ENCODE measurements at places on chromosomes 5 and 9.

- DNase-seq: no peak
These were observed 137.9 kb upstream of the PPP1R26 start for GRCh38 chr9:135341612-135342169.

DNA sequence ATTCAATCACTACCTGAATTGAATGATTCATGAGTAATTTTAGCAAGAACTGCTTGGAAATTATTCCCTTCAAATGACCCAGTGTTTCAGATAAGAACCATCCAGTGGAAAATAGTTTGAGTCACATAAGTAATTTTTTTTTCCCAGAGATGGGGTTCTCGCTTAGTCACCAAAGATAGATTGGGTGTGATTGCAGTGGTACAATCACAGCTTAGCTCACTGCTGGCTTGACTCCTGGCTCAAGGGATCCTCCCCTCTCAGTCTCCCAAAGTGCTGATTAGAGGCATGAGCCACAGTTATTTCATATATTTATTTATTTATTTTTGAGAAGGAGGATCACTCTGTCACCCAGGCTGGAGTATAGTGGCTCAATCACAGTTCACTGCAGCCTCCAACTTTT lies 574.5 kb upstream of the ARRDC3 start:
- DNase-seq: no peak

- DNase-seq: no peak
These were observed 60.7 kb downstream of the PARP8 start for GRCh38 chr5:50727149-50727496.

- no peak for DNase-seq
These were observed 164.7 kb upstream of the IER5L start for GRCh38 chr9:129342591-129343423.

- DNase-seq: no peak
These were observed 68.3 kb upstream of the IFNE start for GRCh38 chr9:21550392-21550791.

DNA sequence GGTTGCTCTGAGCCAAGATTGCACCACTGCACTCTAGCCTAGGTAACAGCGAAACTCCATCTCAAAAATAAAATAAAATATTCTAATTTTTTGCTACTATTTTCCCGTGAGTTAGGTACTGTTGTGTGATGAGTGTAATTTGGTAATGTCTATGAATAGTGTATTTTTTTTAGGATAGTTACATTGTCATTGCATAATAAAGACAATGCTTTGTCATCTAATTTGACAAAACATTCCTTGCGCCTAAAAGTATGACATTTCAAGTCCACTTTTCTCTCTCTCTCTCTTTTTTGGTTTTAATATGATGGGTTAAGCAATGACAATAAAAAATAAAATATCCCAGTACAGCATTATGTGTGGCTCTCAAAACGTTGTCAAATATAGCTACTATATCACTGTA lies 29.3 kb downstream of the UBE2R2 start:
- no peak for DNase-seq

GRCh38 chr5:142808878-142809598 lies 38.9 kb downstream of the ARHGAP26 start:
- DNase-seq: no peak

DNA sequence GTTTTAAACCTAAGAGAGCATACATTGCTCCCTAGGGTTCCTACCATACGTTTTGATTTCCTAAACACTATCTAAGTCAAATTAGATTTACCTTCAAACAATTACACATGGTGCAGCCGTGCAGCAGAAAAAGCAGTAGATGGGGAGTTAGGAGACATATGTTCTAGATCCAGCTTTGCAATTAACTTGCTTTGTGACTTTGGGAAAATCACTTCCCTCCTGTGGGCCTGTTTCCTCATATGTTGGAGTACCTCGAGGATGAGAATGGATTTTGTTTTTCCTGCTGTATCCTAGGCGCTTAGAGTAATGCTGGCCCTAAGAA lies 711 bp downstream of the MRPL50 start:
- DNase-seq: no peak

- DNase-seq: no peak
These were observed 286.9 kb downstream of the FBXL7 start for GRCh38 chr5:15786884-15787283.

GRCh38 chr5:141870228-141870627 lies 8.0 kb downstream of the PCDH1 start:
- no peak for DNase-seq

DNA sequence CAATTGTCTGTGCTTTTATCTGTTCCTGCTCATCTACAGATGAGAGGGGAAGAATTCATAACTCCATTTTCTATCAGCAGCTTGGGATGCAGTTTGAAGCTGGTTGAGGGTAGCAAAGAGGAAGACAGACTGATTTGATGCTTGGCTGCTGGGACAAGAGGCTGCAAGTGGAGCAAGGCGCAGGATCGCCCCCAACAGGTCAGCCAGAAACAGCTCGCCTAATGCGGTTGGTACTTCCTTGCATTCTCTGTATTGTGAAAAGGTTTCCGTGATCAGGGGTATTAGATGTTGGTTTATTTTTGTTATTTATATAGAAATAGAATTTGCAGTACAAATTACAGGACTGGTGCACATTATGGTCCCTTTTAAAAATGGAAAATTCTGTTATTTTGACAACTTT lies 40.6 kb downstream of the ZNF883 start:
- no peak for DNase-seq

DNA sequence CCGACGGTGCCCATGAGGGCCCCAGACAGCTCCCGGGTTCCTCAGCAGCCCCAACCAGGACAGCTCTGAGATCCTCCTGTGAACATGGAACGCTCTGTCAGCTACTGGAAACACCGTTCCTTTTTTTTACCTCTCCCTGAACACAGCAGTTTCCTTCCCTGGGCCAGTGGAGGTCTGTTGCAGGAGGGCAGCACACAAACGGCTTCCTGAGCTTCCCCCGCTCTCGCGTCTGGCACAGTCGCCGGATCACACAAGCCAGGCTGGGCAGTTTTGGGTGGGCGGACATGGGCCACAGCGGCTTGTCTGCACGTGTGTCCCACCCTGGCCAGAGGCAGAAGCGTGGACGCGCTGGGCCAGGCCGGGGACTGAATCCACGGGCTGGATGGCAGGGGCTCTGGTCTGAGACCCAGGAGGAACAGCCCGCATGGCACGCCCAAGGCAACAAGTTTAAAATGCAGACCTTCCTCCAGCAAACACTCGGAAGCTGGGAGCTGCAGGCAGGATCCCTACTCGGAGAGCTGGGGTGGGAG lies 106.8 kb upstream of the SARDH start:
- DNase-seq: no peak

- no peak for DNase-seq
These were observed 289.9 kb downstream of the DMAC1 start for GRCh38 chr9:7509576-7510145.

DNA sequence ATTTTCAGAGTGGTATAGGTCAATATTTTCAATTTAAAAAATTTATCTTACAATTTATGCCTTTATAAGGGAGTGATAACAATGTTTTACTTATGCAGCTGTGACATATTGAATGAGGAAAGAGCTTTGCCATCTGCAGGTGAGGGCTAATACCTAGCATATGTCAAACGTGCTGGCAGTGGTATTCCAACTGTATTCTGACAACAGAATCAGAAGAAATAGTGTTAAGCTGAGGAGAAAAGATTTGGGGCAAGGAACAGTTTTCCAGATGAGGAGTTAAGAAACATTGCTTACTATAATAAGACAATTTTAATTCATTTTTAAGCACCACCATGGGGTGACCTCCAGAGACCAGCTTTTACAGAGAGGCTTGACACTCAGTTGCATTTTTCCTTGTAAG lies 267.8 kb upstream of the ZNF608 start:
- no peak for DNase-seq

GRCh38 chr9:117218951-117219350 lies 195.9 kb downstream of the ASTN2 start:
- no peak for DNase-seq

- no peak for DNase-seq
These were observed 3.6 kb upstream of the AGPAT2 start for GRCh38 chr9:136690806-136691261.

DNA sequence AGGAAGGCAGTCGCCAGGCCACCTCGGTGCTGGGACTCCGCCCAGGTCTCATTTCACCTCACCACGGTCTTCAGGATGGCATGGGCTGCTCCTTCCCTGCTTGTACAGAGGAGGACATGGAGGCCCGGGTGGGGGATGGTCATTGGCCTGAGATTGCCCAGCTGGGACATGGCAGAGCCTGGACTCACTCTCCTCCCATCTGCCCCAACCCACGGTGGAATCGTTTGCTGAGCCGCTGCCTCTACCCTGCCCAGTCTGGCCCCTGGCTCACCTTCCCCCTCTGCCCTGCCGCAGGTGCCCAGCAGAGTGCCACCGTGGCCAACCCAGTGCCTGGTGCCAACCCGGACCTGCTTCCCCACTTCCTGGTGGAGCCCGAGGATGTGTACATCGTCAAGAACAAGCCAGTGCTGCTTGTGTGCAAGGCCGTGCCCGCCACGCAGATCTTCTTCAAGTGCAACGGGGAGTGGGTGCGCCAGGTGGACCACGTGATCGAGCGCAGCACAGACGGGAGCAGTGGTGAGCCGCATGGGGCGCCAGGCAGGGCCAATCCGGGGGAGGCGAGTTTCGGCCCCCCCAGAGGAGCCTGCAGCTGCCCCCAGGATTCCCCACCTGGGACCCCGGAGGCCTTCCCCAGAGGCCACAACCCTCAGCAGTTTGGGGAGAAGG lies 36.7 kb downstream of the HK3 start:
- DNase-seq: no peak

DNA sequence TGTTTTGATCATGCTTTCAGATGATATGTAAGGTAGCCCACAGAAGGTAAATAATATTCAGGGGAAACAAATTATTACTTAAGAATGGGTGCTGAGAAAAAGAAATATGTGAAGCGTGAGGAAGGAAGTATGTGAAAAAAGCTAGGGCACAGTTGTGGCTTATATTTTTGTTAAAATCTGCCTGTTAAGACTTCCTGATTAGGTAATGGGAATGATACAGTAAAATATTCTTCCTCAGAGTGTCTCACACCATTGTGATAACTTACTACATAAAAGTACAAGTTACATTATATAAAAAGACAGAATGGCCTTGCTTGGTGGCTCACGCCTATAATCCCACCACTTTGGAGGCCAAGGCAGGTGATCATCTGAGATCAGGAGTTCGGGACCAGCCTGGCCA lies 18.7 kb upstream of the PARP8 start:
- DNase-seq: no peak

DNA sequence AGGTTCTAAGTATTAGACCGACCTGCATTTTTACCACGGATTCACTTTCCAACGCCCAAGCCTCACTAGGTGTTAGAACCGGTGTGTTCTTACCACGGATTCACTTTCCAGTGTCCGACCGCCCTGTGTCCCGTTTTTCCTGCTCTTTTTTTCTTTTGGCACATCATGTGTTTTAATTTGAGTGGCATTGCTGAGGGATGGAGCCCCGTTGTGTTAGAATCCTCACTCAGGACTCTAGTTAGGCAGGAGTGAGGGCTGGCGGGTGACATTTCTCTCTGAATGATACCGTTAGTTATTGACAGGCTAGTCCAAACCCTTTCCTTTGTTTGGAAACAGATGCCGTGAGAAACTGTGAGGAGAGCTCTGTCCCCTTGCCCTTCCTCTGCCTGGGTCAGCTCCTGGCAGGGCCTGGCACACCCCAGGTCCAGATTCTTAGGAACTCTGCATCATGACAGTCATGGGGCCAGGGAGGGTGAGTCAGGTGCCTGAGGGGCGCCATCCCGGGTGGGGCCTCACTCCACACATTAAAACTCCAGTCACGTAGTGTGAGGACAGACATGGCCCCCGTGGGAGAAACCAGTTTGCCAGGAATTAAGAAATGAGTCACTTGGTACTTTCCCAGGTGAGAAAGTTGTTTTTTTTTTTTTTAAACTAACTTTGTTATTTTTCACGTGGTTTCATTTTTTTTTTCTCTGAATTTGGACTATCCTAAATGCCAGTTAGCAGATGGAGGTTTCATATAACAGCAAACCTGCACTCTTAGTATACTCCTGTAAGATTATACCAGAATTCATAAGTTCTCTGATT lies 15.8 kb downstream of the EXOC3 start:
- DNase-seq: no peak

- DNase-seq: no peak
These were observed 88.5 kb downstream of the SNX24 start for GRCh38 chr5:122933956-122934355.

- no peak for DNase-seq
These were observed 62.9 kb upstream of the ORM1 start for GRCh38 chr9:114259798-114260523.

DNA sequence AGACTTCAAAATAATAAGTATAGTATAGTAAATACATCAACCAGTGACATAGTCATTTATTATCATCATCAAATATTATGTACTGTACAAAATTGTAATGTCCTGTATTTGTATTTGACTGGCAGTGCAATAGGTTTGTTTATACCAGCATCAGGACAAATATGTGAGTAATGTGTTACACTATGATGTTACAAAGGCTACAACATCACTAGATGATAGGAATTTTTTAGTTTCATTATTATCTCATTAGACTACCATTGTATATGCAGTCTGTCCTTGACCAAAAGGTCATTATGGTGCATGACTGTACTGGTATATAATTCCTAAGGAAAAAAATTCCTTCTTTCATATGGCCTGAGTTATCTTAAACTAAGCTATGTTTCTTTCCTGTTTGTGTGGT lies 63.6 kb upstream of the VCAN start:
- no peak for DNase-seq

- DNase-seq: no peak
These were observed 852.7 kb upstream of the DMAC1 start for GRCh38 chr9:8652255-8652654.

DNA sequence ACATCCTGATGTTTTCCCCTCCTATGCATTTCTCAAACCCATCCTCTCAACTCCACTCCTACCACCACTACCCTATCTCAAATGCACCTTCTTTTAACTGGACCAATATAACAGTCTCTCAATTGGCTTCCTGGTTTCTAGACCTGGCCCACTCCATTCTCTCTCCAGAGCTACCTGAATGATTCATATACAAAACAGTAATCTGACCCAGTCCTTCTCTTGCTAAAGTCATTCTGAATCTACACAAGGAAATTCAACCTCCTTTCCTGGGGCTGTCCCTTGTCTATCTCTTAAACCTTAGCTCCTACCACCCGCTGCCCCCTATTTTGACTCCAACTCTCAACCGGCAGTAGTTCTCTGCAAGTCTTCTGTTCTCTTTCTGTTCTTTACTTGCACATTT lies 97.2 kb downstream of the PCSK1 start:
- no peak for DNase-seq

DNA sequence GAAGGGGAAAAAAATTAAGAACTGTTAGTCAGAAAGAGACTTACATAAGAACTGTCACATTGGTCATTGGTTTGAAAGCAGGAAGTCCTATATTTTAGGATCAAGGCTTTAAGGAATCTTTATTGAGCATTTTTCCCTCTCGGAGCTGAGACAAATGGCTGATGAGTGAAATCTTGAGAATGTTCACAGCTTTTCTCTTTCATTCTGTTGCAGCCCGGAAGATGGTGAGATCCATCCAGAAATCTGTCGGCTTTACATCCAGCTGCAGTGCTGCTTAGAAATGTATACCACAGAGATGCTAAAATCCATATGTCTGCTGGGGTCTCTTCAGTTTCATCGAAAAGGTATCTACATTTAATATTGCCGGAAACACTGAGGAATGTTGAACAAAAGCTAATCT lies 69.7 kb downstream of the RGS7BP start:
- DNase-seq: no peak

GRCh38 chr9:114897196-114897595 lies 33.2 kb downstream of the TNFSF8 start:
- DNase-seq: no peak

Measured in hypothalamus (tissue), 51 donors.